ENCODE measurements at places on chromosomes 6 and 20. TPM values are rescaled to one million over a fixed set of nuclear protein-coding genes. Genes with fewer than 3 reads are reported as not detected.

SLA2 gene
- total RNA-seq, result not detected

TFAP2C gene
- total RNA-seq, result not detected

PTK6 gene
- 0.16 TPM for total RNA-seq

AGPAT4 gene
- total RNA-seq, result 10.2 TPM

SIRT5 gene
- 4.8 TPM for total RNA-seq

PRDM1 gene
- 1.2 TPM for total RNA-seq

NRSN2 gene
- total RNA-seq, result 26.2 TPM

CPXM1 gene
- 1.0 TPM for total RNA-seq

PGBD1 gene
- 3.8 TPM for total RNA-seq

LAMA2 gene
- 204 TPM for total RNA-seq
